ENCODE measurements at places on chromosomes 2 and 18.

DNA sequence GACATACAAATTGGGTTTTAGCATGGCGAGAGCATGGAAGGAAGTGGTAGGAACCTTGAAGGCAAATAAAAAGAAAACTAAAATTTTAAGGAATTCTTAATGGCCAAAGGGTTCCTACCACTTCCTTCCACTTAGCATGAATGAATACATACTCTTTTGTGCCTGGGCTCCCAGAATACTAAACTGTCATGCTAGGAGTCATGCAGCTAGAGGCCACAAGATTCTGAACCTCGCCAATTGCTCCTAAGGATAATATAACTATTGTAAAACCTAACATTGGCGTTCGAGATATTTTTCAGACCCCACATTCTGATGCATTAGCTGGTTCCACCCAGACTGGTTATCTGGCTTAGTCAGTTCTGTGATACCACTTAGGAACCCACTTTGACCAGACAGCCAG lies 38.6 kb upstream of the ARHGAP25 start:
- DNase-seq, result no peak

DNA sequence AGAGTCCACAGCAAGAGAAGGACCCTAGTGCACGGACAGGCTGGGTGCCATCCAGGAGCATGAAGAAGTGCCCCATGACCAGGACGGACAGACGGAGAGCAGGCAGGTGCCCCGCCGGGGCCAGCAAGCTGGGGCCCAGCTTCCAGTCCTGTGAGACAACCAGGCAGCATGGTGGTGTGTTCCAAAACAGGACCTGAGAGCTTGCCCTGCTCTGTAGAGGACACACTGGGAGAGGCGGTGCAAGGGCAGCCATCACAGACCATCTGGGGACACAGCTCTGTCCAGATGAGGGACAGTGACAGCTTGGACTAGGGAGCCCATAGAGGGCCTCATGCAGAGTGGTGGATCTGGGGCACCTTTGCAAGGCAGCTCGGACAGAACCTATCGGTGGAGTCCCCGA lies 279.8 kb downstream of the EIPR1 start:
- no peak for DNase-seq

DNA sequence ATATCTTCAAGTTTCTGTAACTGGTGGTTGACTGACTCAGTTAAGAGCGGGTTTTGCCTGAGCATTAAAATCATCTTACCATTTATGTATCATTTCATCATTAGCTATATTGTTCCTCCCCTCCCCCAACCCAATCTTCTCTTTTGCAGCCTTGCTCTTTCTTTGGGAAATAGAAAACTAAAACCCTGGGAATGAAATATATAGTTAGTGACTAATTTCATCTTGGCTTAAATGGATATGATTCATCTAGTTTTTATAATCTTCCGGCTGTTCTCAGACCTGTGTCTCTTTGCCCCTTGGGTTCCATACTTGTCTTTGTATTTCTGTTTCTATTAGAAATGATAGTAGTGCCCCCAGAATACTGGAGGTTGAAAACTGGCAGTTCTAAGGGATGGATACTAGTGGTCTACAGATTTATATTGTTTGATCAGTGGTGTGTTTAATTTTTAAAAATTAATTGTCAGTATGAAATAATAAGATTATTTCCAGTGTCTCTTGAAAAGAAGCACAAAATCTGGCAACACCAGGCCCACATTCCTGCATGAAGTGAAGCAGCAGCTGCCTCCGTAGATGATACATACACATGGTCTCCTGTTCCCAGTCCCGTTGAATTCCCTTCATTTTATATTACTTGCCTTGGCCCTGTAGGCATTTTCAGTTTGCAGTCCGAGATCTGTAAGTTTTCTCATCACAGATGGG lies 44.5 kb downstream of the PHLPP1 start:
- DNase-seq, result no peak

GRCh38 chr2:219058541-219059374 lies 2.0 kb downstream of the IHH start:
- peak; percentile 8 for DNase-seq

DNA sequence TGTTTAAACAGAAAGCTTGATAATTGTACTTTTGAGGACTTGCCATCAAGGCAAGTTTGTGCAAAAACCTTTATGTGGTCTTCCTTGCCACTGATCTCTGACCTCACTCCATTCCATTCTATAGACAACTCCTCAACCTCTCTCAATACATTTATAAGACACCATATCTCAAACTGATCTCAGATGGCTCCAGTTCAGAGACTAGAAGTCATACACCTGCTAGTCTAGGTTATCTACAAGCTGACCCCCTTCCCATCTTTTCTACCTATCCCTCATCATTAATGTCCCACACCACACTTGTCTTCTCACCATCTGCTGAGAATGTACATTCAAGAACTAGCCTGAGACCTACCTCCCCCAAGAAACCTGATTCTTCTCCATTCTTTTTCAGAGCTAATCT lies 113.1 kb downstream of the METTL8 start:
- DNase-seq, result no peak
